ENCODE measurements at places on chromosomes 3 and 15.

- no peak for DNase-seq
Measured at GRCh38 chr3:10672422-10672821, 143.6 kb upstream of the SLC6A11 start.

DNA sequence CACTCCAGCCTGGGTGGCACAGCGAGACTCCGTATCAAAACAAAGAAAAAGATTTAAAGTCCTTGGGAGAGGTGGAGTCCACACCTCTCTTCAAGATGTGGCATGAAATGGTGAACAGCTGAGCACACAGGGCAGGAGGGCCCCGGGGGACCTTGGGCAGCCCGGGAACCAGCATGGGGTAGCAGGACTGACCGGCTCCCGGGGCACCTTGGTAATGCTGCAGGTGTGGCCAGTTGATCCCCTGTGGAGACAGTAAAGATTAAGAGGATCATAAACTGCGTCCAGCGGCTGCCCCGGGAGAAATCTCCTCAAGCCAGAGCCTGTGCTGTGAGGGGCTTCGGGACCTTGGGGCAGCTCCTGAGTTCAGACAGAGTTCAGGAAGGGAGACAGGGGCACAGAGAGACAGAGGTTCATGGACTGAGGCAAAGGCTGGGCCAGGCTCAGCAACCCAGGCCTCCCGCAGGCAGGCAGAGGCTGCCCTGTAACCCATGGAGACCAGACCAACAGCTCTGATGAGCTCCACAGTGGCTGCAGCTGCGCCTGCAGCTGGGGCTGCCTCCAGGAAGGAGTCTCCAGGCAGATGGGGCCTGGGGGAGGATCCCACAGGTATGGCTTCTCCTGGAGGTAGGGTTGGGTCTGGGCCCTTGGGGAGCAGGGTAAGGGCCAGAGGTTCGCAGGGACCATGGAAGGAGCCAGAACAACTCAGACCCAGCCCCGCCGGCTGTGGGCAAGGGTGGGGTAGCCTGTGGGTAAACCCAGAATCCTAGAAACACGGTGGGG, at the start of gene NR2E3:
Gene NR2E3 (plus strand): TSS at position 299 of the 780 bp plus-strand sequence. CDS start 190 bp downstream, at position 489.
- DNase-seq: no peak

GRCh38 chr15:81275711-81276392, 48.1 kb downstream of the STARD5 start:
- no peak for DNase-seq

GRCh38 chr3:104584682-104585081, 782.0 kb upstream of the ALCAM start:
- no peak for DNase-seq

DNA sequence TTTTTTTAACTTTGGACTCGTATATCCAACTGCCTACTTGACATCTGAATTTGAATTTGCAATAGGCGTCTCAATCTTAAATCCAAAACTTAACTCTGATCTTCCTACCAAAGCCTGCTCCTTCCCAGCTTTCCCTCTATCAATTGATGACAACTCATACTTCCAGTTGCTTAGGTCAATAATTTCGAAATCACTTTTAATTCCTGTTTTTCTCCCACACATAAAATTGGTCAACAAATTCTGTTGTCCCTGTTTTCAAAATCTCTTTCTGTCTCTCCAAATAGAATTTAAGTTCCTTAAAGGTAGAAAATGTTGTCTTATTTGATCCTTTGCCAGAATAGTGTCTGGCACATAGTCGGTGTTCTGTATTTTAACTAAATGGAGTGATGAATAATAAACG, 332.4 kb downstream of the SATB1 start:
- DNase-seq: no peak

DNA sequence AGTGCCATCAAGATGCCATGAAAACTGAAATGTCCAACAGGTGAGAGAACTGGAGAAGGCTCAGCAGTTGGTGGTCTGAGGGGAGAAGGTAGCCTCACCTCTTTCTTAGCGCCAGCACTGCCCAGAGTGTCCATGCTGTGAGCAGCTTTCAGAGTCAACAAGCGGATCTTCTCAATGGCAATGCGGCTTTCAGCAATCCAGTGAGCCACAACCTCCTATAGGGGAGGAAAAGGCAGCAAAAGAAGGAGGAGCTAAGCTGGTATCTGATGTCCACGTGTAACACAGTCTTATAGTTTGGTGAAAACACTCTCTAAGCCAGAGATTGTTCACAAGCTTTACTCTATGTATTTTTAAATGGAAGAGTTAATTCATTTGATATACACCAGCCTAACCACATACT, 36.1 kb upstream of the ACKR4 start:
- DNase-seq: no peak

DNA sequence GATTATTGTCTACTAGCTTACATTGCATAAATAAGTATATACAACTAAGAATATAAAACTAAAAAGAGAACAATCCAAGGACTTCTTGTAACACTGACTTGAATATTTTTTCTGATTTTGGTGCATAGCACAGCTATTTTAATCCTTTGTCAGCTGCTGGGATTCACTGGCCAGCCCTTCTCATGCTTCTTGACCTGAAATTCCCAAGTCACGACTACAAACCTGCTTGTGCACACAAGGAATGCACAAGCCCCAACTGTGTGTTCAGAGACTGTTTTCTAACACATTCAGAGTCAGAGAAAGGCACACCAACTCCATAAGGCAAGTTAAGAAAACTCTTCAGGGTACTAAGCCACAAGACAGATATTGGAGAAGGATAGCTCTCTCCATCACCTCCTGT, 80.9 kb downstream of the TNIK start:
- no peak for DNase-seq

GRCh38 chr3:41417574-41417973, 218.3 kb downstream of the CTNNB1 start:
- DNase-seq: no peak

DNA sequence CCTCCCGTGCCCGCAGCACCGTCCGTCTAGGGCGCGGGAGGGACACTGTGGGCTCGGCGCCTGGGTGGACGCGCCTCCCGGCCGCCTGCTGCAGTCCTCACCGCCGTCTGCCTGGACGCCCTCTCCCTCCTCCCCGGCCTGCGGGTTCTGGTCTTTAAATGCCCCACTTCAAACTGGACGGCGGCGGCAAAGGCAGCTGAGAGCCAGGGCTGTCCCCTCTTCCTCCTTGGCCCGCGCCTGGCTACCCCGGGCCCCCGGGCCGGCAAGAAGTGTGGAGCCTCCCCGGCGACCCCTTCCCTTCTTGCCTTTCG, 426 bp downstream of the CBLB start:
- no peak for DNase-seq

- DNase-seq: no peak
Measured at GRCh38 chr3:86782286-86782685, 208.7 kb downstream of the VGLL3 start.

DNA sequence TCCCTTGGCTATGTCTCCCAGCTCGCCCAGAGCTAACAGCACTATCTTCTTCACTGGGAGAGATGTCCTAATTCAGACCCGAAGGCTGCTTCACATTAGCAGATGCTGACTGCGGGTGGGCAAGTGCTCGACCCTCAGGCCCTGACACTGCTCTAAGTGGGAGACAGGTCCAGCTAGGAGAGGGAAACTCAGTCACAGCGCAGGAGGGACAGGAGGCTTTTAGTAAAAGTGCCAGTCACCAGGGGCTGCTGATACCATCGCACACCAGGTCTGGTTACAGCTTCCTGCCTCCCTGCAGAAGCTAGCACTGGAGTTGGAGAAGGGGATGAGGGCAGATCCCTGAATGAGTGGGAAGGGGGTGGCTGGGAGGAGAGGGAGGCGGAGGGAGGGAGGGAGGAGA, 365.8 kb upstream of the RGMA start:
- no peak for DNase-seq

GRCh38 chr15:78102741-78103140, 10.4 kb downstream of the SH2D7 start:
- no peak for DNase-seq

DNA sequence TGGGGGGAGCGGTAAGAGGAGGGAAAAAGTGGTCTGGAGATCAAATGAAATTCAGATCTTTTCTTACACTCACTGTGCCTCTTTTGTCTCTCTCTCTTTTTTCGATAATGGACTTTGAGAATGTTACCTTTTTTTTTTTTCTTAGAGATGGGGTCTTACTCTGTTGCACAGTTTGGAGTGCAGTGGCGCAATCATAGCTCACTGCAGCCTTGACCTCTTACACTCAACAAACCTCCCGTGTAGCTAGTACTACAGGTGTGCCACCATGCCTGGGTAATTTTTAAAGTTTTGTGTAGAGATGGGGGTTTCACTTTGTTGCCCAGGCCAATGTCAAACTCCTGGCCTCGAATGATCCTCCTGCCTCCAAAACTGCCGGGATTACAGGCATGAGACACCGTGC, 15.6 kb downstream of the ABHD5 start:
- DNase-seq: no peak

DNA sequence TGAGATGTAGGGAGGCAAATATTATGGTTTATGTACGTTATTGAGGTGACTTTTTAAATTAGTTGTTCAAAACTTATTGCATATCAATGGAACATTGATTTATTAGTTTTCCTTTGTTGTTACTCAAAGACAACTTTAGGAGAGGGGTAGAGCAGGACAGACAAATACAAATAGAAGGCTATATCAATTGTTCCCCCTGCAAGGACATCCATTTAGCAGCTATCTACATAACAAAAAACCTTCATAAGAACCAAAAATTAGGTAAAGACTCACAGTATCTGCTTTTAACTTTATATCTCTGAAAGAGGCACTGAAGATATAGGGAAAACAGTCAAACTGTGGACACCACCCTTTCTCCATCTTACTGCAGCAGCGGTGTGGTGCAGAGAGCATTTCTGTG, 958.8 kb downstream of the DIPK2A start:
- no peak for DNase-seq

GRCh38 chr3:193119926-193120325, 121.1 kb upstream of the PLAAT1 start:
- no peak for DNase-seq

- DNase-seq: no peak
Measured at GRCh38 chr3:128434524-128434923, 32.2 kb downstream of the DNAJB8 start.

- no peak for DNase-seq
Measured at GRCh38 chr3:78235841-78236240, 1195.9 kb downstream of the ROBO2 start.

- DNase-seq: no peak
Measured at GRCh38 chr3:171963546-171963945, 75.8 kb upstream of the FNDC3B start.

GRCh38 chr3:38130631-38131065, 6.3 kb downstream of the ACAA1 start:
- no peak for DNase-seq

DNA sequence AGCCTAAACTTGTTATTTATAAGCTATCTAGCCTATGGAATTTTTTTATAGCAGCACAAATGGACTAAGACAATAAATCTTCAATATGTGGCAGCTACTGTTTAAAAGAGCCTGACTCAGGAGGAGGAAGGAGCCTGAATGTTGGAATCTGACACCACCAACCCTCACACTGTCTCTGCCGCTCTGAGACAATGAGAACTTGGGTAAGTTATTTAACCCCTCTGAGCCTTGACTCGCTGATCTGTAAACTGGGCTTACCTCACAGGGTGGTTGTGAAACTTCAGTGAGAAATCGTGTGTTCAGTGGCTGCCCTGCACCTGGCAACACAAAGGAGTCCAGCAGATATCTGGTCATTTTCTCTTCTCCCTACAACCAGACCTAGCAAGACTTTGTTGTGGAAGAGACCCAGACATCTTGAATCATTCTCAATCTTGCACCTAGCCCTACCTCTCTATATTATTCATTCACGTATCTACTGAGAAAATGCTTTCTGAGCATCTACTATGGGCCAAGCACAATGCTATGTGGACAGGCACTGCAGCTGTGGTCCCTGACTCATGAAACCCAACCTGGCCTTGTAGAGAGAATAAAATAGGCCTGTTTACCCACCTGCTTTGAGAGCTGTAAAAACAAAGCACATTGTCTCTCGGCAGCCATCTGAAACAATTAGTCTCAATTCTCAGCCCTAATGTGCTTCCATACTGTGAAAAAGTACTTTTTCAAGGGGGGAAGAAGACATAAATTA, 81.9 kb upstream of the SLC25A36 start:
- DNase-seq: no peak

- DNase-seq: no peak
Measured at GRCh38 chr3:190001426-190001825, 119.3 kb downstream of the P3H2 start.

- no peak for DNase-seq
Measured at GRCh38 chr3:153829606-153830170, 291.5 kb upstream of the ARHGEF26 start.

DNA sequence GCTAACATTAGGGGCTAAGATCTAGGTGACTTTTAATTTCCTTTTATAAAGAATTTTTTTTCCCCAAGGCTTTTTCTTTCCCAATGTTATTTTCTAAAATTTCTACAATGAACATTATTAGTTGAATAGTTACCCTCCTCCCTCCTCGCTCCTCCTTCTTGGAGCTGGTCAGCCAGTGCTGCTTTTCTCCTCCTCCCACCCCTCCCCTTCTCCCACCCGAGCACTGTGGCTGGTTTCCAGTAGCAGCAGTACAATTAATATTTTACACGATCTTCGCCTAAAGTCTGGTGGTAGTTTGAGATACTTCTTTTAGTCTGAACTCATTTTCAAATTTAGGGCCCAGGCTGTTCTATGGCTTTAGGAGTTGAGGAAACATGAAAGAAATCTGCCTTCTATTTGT, 41.6 kb downstream of the EEFSEC start:
- DNase-seq: no peak

- peak; percentile 16 for DNase-seq
Measured at GRCh38 chr15:79078763-79079410, 11.7 kb downstream of the RASGRF1 start.

DNA sequence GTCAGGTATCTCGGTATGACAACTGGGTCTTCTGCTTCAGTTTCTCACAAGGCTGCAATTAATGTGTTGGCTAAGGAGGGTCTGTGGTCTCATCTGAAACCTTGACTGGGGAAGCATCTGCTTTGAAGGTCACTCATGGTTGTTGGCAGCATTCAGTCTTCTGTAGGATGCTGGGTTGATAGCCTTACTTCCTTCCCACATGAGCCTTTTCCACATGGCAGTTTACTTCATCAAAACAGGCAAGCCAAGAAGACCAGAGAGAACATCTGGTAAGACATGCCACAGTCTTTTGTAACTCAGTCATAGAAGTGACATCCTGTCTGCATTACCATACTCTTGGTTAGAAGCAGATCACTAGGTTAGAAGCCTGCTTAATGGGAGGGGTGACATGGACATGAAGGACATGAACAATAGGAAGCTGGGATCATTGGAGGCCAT, 49.5 kb downstream of the CMC1 start:
- DNase-seq: no peak

DNA sequence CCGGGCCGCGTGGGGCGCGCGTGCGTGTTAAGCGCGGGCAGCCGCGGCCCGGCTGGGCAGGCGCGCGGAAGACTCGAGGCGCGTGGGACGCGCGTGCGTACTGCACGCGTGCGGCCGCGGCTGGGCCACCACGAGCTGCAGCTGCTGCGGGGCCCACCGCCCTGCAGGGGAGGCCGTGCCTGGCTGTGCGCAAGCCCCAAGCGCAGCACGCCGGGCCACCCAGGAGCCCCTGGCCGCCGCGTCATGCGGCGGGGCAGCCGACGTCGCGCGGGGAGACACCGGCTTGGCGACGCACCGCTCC, 590 bp upstream of the TRIM71 start:
- DNase-seq: no peak

Measured in CD4-positive, alpha-beta T cell treated with Interleukin-4 for 1 hour (primary cell).